SJSA1 (cell line): ENCODE measurements at places on chromosomes 1 and 21. TPM values are rescaled to one million over a fixed set of nuclear protein-coding genes. Genes with fewer than 3 reads are reported as not detected.

DNA sequence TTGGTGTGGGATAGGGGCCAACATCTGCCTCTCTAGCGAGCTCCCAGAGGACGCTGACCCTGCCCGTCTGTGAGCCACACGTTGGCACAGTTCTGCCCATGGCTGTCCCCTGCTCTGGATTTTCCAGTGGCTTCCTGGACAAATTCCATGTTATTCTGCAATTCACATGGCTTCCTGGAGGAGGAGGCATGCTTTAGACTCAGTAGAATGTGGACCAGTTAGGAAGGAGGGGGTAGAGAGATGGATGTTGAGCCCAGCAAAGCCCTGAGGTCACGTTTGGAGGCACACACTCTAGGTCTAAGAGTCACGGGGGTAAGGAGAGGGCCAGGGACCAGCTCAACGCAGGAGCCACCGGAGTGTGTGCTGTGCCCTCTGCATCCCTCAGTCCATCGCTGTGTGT lies 12.2 kb downstream of the COL8A2 start:
- peaks cover 39% of the 10 kb centered on the region for H3K4me1 ChIP-seq
- no peaks in the 10 kb centered on the region for H3K36me3 ChIP-seq
- DNase-seq = no peak
- no peaks in the 10 kb centered on the region for H3K27me3 ChIP-seq

- no peak overlapping the region for H3K4me3 ChIP-seq
- peaks cover 14% of the 10 kb centered on the region for H3K4me1 ChIP-seq
- DNase-seq = no peak
- H3K36me3 ChIP-seq = no peaks in the 10 kb centered on the region
Measured at GRCh38 chr1:205531191-205532025, 26.9 kb downstream of the CDK18 start.

GRCh38 chr1:56821462-56821797 lies 2.2 kb upstream of the FYB2 start:
- H3K4me1 ChIP-seq = peaks cover 21% of the 10 kb centered on the region
- no peak overlapping the region for H3K4me3 ChIP-seq
- no peak for DNase-seq

DNA sequence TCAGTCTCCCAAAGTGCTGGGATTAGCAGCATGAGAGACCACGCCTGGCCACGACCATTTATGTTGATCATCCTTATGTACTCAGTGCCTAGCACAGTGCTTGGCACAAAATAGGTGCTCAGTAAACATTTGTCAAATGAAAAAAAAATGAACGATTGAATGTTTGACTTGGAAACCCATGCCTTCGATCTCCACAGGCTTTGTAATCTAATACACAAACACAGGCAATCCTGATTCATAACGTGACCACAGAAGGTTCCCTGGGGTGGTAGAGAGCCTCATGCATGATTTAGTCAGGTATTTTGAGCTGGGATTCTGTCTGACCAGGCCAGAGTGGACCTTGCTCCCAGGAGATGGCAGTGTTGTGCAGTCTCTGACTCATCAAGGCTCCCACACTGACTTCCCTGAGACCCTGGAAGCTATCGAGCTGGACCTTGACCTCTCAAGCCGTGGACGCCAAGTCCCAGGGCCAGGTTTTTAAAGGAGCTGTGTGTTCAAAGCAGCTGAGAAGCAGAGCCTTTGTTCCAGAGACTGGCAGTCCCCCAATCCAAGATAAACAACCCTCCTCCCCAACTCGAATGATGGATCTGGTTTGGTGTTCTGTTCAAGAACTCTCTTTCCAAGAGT lies 81.1 kb downstream of the PGM1 start:
- peaks cover 7% of the 10 kb centered on the region; the same call in 1 of the 2 replicates for H3K4me1 ChIP-seq
- no peak overlapping the region for H3K27ac ChIP-seq
- no peaks in the 10 kb centered on the region for H3K36me3 ChIP-seq
- DNase-seq = peak; percentile 60
- H3K27me3 ChIP-seq = no peaks in the 10 kb centered on the region
- no peak overlapping the region for H3K4me3 ChIP-seq

DNA sequence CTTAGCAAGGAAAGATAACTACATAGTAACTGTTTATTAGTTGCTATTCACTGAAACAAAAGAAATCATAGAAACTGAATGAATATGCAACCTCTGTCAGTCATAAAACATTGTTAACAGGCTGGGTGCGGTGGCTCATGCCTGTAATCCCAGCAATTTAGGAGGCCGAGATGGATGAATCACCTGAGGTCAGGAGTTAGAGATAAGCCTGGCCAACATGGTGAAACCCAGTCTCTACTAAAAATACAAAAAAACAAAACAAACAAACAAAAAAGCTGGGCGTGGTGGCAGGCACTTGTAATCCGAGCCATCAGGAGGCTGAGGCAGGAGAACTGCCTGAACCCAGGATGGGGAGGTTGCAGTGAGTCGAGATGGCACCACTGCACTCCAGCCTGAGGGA lies 44.1 kb downstream of the CRB1 start:
- H3K4me1 ChIP-seq = no peaks in the 10 kb centered on the region; the same call in 1 of the 2 replicates
- no peaks in the 10 kb centered on the region for H3K27me3 ChIP-seq
- DNase-seq = no peak
- no peak overlapping the region for H3K27ac ChIP-seq
- no peaks in the 10 kb centered on the region for H3K36me3 ChIP-seq
- no peak overlapping the region for H3K4me3 ChIP-seq

GRCh38 chr21:20882462-20883407 lies 115.5 kb upstream of the NCAM2 start:
- no peak overlapping the region for H3K4me3 ChIP-seq
- no peaks in the 10 kb centered on the region for H3K36me3 ChIP-seq
- H3K27me3 ChIP-seq = no peaks in the 10 kb centered on the region
- no peak overlapping the region for H3K27ac ChIP-seq
- no peak for DNase-seq
- no peaks in the 10 kb centered on the region for H3K4me1 ChIP-seq

- no peak overlapping the region for H3K27ac ChIP-seq
- no peak overlapping the region for H3K4me3 ChIP-seq
- H3K4me1 ChIP-seq = no peaks in the 10 kb centered on the region
- no peak for DNase-seq
Measured at GRCh38 chr21:32099812-32100416, 178.9 kb downstream of the MIS18A start.

GRCh38 chr1:32464716-32465577 lies at the start of gene ZBTB8B:
TSS of gene ZBTB8B (plus strand) at chr1:32465072. CDS start at chr1:32470625, 5,553 bp downstream.
- peak within 1 kb of the TSS; percentile 24 for H3K4me3 ChIP-seq
- H3K36me3 ChIP-seq = no peaks in the 10 kb centered on the region
- peak; percentile 51 for DNase-seq
- no peak within 1 kb of the TSS for H3K27ac ChIP-seq

DNA sequence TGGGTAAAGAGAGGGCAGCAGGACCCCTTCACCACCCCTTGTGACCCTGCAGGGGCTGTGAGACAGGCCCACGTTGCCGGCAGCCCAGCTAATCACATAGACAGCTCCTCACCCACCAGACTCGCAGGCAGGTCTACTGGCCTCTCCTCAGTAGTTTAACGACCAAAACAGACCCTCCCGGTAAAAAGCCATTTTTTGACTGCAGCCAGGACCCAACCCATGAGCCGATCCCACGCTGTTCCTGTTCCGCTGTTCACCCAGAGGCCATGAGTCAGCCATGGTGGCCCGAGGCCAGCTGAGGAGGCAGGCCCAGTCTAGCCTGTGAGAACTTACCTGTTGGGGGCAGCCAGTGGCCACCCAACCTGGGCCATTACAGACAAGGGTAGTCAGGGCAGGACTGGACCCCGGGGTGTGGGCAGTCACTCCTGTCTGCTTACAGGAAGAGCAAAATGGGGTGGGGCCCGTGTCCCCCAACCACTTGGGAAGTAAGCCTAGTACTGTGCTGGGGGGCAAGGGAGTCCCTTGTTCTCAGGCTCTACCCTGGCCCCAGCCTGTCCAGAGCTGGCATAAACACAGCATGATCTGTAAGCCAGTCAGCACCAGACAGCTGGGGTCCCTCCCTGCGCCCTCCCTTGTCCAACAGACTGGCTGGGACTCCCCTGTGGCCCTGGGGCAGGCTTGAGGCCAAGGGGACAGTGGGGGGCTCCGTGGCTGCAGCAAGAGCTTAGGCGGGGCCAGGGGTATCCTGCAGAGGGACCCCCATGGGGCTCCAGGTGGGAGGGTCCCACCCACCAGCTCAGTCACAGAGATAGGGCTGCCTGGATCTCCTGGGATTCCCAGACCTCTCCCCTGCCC lies 61.9 kb downstream of the WNT9A start:
- peak; percentile 50 for DNase-seq
- no peaks in the 10 kb centered on the region for H3K36me3 ChIP-seq
- peaks cover 34% of the 10 kb centered on the region for H3K4me1 ChIP-seq
- no peaks in the 10 kb centered on the region for H3K27me3 ChIP-seq

DNA sequence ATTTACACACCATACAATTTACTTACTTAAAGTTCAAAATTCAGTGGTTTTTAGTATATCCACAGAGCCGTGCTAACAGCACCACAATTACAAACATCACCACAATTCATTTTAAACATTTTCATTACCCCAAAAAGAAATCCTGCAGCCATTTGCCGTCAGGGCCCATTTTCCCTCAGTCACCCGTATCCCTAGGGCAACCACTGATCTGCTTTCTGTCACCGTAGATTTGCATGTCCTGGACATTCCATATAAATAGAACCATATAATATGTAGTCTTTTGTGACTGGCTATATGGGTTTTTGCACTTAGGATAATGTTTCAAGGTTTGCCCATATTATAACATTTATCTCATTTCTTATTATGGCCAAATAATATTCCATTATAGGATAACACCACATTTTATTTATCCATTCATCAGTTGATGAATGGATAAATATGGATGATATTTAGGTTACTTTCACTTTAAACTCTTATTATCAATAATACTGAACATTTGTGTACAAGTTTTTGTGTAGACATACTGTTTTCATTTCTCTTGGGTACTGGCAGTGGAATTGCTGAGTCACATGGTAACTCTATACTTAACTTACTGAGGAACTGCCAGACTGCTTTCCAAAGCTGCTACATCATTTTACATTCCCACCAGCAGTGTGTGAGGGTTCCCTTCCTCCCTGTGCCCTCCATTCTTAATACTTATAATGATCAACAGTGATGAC lies 68.9 kb downstream of the ST3GAL3 start:
- H3K4me1 ChIP-seq = peaks cover 17% of the 10 kb centered on the region
- H3K4me3 ChIP-seq = no peak overlapping the region
- DNase-seq = no peak
- peaks cover 36% of the 10 kb centered on the region for H3K36me3 ChIP-seq

DNA sequence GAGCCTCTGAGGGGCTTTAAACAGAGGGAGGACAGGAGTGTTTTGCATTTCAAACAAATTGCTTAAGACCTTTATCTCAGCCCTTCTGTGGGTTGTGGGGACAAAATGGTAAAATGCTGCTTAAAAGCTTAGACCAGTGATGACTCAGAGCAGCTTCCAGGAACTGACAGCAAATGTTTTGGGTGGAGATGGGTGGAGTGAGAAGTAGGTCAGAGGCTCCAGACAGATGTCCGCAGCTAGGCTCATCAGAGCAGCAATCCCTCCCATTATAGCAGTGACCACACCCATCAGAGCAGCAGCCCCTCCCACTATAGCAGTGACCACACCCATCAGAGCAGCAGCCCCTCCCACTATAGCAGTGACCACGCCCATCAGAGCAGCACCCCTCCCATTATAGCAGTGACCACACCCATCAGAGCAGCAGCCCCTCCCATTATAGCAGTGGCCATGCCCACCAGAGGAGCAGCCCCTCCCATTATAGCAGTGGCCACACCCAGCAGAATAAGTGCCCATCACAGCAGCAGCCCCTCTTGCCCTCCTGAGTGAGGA lies 532.2 kb downstream of the MATN1 start:
- H3K4me1 ChIP-seq = peaks cover 5% of the 10 kb centered on the region; the same call in 1 of the 2 replicates
- DNase-seq = peak; percentile 23
- no peak overlapping the region for H3K4me3 ChIP-seq

DNA sequence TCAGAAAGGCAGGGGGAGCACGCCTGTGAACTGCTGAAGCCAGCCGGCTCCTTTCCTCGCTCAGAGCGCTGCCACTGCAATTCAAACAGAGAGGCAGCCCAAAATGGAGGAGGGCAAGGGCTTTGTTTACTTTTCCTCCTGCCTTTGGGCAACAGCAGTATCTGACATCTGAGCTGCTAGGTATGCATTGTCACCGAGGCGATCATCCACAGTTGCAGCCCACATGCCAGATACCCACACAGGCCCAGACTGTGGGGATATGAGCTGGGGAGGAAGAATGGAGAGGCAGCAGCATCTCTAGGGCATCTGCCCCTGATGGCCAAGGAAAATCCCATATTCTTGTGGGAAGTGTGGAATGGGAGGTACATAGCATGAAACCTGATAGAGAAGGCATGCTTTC lies 357.1 kb downstream of the BARHL2 start:
- H3K36me3 ChIP-seq = no peaks in the 10 kb centered on the region
- H3K4me3 ChIP-seq = no peak overlapping the region
- no peaks in the 10 kb centered on the region for H3K4me1 ChIP-seq
- no peak for DNase-seq
- H3K27me3 ChIP-seq = peaks cover 6% of the 10 kb centered on the region
- H3K27ac ChIP-seq = no peak overlapping the region

- peaks cover 39% of the 10 kb centered on the region for H3K36me3 ChIP-seq
- H3K27me3 ChIP-seq = no peaks in the 10 kb centered on the region
- peaks cover 52% of the 10 kb centered on the region for H3K4me1 ChIP-seq
- DNase-seq = no peak
- no peak overlapping the region for H3K27ac ChIP-seq
Measured at GRCh38 chr1:33260439-33260838, 4.1 kb downstream of the ZNF362 start.

DNA sequence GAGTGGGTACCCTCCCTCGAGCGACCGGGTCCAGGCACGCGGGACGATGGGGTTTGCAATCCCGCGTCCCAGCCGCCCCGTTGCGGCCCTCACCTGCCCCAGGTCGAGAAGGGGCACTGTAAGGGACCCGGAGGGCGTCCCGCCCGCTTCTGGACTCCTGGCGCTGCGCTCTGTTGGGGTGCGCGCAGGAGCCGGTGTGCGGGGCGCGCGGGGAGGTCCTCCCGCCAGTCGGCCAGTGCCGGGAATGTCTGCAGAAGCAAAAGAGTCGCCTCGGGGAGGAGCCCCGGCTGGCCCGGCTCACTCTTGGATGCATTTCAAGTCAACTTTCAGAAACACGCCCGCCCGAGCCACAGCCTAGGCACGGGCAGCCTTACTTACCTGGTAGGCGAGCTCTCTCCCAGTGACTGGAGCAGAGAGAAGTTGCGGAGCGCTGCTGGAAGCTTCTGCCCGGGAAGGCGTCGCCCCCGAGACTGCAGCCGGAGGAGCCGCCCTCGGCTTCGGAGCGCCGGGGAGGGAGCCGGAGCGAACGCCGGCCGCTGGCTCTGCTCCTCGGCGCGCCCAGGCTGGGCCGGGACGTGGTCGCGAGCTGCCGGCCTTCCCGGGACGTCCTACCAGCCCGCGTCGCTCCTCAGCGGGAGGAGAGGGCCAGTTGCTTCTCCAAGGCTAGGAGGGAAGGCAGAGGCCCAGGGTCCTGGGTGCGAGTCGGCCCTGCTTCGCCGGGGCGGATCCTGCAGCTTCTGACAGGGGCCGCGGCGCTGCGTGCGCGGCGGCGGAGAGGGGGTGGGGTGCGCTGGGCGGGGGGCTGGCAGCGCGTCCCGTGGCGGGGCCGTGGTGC lies at the start of gene LMX1A:
Gene LMX1A (minus strand): TSS at position 739 of the 835 bp plus-strand sequence. CDS start 1,156 bp downstream, outside the sequence.
- H3K27me3 ChIP-seq = peaks cover 32% of the 10 kb centered on the region
- no peak within 1 kb of the TSS for H3K27ac ChIP-seq
- DNase-seq = no peak
- H3K36me3 ChIP-seq = no peaks in the 10 kb centered on the region

DYNLT5 gene
- total RNA-seq = not detected in 2 replicates

FAM151A gene
- not detected in 2 replicates for total RNA-seq

DRAXIN gene
- total RNA-seq = not detected in 2 replicates

LCE3D gene
- total RNA-seq = not detected in 2 replicates

NGF gene
- total RNA-seq = 1.3 and 6.0 TPM in 2 replicates

WNT9A gene
- total RNA-seq = 1.6 and 3.7 TPM in 2 replicates

CCDC185 gene
- not detected in 2 replicates for total RNA-seq

FAM3B gene
- total RNA-seq = not detected in 2 replicates

FASLG gene
- total RNA-seq = not detected in 2 replicates
